Urothelium cell line (cell line): ENCODE measurements at places on chromosomes 5 and 9.

- DNase-seq, result no peak
Observed at GRCh38 chr5:83714810-83715209, 5.8 kb downstream of the HAPLN1 start.

GRCh38 chr9:127540664-127541041 lies 71.4 kb upstream of the STXBP1 start:
- no peak for DNase-seq

DNA sequence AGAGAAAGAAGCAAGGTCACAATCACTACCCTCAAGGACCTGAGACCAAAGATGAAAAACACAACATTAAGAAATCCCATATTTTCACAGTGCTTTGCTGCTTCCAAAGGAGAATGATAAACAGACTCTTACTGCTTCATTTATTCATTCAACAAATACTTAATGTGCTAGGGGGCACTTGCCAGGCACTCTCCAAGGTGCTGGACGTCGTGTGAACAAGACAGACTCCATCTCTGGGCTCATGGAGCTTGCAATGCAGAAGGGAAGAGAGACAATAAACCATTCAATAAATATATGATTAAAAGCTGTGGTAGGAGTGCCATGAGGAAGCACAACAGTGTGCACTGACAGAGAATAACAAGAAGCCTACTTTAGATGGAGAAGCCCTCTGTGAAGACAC lies 327.7 kb downstream of the CDK5RAP2 start:
- no peak for DNase-seq

GRCh38 chr5:12141496-12141895 lies 237.2 kb upstream of the CTNND2 start:
- DNase-seq, result no peak

DNA sequence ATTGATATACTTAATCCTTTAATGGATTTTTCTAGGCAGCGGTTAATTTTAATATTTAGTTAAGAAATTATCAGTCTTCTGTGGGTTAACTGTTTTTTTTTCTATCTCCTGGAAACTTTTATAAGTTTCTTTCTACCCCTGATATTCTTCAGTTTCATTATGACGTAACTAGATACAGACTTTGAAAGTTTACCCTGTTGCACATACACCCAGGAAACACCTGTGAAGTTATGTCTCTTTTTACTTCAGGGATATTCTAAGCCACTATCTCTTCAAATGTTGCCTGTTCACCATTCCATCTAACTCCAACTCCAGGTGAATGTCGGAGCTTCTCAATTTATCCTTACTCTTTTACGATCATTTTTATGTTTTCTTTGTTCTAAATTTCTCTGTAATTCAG lies 329.0 kb downstream of the ICE1 start:
- no peak for DNase-seq
